ENCODE measurements at places on chromosomes 7 and 10. TPM values are rescaled to one million over a fixed set of nuclear protein-coding genes. Genes with fewer than 3 reads are reported as not detected.

GRCh38 chr10:118669020-118669791 is 73.8 kb upstream of the PRLHR start:
- ATAC-seq, result no peak

GATA3 gene
- total RNA-seq, result 0.76 TPM

CRYGN gene
- not detected for total RNA-seq

- ATAC-seq, result no peak
Observed at GRCh38 chr7:132577206-132578049, 1.2 kb upstream of the PLXNA4 start.

- no peak for ATAC-seq
Observed at GRCh38 chr7:34086064-34086463, 180.7 kb downstream of the BMPER start.

CCL26 gene
- total RNA-seq, result not detected

DNA sequence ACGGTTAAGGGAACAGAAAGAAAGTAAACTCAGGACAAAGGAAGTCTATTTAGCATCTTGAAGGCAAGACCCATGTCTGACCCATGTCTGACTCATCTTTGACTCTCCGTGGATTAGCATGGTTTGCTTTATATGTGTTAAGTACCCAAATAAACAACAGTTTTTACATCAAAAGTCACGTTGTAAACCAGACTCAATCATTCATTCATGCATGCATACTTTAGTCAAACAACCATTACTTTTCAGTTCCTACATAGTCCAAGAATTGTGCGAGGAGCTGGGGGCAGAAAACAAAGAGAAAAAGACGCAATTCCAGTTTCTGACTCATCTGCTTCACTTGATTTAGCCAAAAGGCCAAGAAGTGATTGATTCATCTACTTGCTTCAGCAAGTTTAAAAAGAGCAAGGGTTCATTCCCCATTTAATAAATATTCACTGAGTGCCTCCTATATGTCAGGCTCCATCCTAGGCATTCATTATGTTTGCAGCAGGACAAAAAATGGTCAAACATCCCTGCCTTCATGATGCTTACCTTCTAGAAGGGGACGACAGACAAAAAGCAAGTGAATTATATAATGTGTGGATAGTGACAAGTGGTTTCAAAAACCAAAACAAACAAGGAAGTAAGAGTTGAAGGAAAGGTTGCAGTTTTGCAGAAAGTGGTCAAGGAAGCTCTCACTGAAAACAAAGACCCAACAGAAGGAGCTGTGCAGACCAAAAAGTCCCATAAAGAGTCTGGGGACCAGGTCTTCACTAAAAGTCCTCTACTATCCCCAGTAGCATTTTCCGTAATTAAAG is 116.2 kb downstream of the FAM107B start:
- ATAC-seq, result peak; percentile 78

GRCh38 chr7:12436896-12437535 is 33.4 kb upstream of the VWDE start:
- no peak for ATAC-seq

GRCh38 chr10:59626523-59626869 is 83.2 kb downstream of the SLC16A9 start:
- ATAC-seq, result no peak

- ATAC-seq, result no peak
Observed at GRCh38 chr10:97087296-97087695, 98.5 kb downstream of the SLIT1 start.

- no peak for ATAC-seq
Observed at GRCh38 chr7:38189231-38189938, 11.3 kb downstream of the STARD3NL start.

All from esophagus mucosa (tissue), 1 donor.